ENCODE measurements at places on chromosomes 1 and 21. TPM values are rescaled to one million over a fixed set of nuclear protein-coding genes. Genes with fewer than 3 reads are reported as not detected.

- DNase-seq, result no peak
Observed at GRCh38 chr1:228213917-228214808, 6.3 kb downstream of the OBSCN start.

The TDRD5 gene
- 0.52 TPM for total RNA-seq

DNA sequence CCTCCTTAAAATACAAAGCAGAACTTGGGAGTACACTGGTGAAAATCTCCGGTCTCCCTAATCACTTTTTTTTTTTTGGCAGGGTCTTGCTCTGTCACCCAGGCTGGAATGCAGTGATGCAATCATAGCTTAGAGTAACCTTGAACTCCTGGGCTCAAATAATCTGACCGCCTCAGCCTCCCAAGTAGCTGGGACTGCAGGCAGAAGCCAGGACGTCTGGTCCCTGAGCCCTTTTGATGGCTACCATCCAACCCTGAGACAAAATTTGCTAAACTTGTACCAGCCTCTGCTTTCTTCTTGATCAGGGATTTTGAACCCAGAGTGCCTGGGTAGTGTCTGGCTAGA lies 4.1 kb downstream of the L1TD1 start:
- DNase-seq, result peak; percentile 71

The GPR37L1 gene
- total RNA-seq, result not detected

GRCh38 chr1:60390593-60391282 lies 317.2 kb upstream of the C1orf87 start:
- no peak for DNase-seq

DNA sequence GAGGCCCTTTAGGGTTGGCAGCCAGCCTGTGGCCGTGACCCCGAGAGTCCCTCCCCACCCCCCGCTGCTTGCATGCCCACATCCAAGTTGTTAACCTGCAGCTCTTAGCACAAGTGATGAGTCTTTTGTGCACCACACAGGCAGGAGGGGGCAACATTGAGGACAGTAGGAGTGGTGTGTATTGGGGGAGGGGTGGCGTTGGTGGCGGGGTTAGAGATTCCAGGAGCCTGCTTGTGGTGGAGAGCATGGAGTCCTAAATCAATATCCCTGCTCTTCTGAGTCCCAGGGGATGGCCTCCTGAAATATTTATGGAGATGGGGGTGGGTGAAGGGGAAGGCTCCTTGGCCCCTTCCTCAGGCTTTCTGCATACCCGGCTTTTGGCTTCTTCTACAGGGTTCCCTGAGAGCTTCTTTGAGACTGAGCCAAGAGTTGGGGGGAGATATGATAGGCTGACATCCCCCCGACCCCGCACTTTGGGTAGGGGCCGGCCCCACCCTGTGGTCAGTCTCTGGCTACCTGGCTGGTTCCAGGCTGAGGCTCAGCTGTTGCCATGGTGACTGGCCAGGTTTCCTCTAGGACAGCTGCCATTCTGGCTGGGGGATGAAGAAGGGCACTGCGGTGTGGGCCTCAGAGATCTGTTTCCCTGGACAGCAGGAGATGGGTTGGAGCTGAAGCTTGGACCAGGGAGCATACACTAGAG lies 5.0 kb downstream of the CHRNB2 start:
- DNase-seq, result peak; percentile 67

The CA6 gene
- not detected for total RNA-seq

DNA sequence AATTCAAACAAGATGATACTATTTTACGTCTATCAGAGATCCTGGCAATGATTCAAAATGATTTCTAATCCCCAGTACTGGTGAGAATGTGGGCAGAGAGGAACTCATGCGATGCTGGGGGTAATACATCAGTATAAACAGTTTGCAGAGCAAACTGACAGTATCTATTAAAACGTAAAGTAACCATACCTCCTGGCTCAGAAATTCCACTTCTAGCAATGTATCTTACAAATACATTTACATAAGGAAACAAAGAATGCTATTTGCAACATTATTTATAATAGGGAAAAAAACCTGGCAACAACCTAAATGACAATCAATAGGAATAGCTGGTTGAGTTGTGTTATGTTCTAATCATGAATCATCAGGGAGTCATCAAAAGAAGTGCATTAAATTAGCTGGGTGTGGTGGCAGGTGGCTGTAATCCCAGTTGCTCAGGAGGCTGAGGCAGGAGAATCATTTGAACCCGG lies 15.9 kb downstream of the RCAN1 start:
- no peak for DNase-seq

DNA sequence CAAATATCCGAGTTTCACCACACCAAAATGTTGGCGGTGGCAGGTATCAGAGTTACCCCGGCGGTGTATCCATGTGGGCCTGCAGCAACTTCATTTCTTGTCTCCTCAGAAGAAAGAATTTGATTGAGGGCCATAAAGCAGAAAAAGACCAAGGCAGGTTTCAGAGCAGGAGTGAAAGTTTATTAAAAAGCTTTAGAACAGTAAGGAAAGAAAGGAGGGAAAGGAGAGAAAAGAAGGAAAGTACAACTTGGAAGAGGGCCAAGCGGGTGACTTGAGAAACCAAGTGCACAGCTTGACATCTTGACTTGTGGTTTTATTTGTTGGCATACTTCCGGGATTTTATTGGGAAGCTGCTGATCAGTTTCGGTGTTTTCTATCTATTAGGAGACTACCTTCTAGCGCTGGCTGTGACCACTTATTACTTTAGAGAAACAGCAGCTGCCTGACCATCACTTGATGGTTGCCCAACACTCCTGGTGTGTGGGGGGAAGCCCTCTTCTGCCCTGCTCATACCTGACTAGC lies 75.5 kb upstream of the RAB3GAP2 start:
- no peak for DNase-seq

DNA sequence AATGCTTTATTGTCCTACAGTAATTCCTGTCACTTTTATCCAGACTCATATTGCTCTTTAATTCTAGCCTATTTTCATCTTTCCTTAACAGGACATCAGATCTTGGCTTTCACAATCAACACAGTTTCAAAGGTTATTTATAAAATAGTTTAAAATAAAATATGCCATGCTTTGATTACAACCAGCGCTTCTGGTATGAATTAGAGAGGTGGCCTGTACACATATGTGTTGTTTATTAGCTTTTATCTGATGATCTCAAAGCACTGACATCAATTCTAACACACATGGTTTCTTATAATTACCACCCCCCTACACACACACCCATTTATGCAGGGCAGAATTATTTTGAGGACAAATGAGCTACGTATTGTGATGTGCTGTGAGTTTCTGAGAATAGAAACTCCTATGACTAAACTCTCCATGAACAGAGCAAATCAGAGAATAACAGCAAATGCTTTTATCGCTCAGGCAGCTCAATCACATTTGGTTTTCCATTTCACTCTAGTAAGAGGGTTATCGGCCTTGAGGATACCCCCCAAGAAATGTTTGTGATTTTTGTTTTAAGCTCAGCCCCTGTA lies 18.0 kb downstream of the CD247 start:
- DNase-seq, result no peak

The ASTN1 gene
- 0.95 TPM for total RNA-seq

GRCh38 chr1:76281306-76281705 lies 206.8 kb downstream of the ST6GALNAC3 start:
- no peak for DNase-seq

DNA sequence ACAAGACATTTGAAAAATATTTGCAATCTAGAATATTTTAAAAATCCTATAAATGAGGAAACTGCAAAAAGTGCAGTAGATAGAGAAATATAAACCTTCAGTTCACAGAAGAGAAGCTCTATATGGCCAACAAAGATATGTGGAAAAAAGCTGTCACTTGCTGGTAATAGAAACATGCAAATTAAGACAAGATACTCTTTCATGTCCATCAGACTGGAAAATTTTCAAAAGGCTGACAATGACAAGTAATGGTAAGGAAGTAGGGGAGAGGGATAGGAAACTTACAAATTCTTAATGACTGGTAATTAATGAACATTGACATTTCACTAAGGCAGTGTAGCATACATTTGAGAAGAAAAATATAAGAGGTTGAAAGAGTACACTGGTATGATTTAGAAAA lies 147.9 kb downstream of the MRPL39 start:
- no peak for DNase-seq

GRCh38 chr1:233600488-233600887 lies 13.4 kb upstream of the KCNK1 start:
- no peak for DNase-seq
